NCI-H146 (cell line): ENCODE measurements at places on chromosomes 16 and 17.

DNA sequence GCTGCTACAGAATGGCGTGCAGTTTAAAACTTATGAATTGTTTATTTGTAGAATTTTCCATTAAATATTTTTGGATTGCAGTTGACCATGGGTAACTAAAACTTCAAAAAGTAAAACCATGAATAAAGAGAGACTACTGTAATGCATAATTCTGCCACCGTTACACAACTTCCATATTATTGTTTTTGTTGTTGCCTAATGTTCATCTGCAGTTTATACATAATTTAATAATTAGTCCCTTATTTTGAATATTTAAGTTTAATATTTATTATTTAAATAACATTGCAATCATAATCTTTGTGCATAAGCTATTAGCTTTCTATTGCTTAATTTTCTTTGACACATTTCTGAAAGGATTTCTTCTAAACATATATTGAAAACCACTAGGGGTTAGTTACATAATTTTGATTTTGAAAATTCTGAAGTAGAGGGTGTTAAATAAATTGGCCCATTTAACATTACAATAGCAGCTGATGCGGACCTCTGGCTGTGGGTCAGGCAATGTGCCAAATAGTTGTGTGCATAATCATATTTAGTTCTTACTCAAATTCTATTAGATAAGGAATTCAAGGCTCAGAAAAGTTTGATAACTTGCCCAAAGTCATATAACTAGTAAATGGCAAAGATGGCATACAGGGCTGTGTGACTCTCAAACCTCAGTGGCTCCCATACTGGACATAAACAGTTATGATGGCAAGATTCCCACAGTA, 31.1 kb downstream of the PPM1E start:
- peak; percentile 48 for DNase-seq

GRCh38 chr17:80868022-80868609, 123.5 kb upstream of the CHMP6 start:
- peak; percentile 25 for DNase-seq

- DNase-seq: no peak
These were observed 20.6 kb downstream of the SSH2 start for GRCh38 chr17:29909236-29910003.

DNA sequence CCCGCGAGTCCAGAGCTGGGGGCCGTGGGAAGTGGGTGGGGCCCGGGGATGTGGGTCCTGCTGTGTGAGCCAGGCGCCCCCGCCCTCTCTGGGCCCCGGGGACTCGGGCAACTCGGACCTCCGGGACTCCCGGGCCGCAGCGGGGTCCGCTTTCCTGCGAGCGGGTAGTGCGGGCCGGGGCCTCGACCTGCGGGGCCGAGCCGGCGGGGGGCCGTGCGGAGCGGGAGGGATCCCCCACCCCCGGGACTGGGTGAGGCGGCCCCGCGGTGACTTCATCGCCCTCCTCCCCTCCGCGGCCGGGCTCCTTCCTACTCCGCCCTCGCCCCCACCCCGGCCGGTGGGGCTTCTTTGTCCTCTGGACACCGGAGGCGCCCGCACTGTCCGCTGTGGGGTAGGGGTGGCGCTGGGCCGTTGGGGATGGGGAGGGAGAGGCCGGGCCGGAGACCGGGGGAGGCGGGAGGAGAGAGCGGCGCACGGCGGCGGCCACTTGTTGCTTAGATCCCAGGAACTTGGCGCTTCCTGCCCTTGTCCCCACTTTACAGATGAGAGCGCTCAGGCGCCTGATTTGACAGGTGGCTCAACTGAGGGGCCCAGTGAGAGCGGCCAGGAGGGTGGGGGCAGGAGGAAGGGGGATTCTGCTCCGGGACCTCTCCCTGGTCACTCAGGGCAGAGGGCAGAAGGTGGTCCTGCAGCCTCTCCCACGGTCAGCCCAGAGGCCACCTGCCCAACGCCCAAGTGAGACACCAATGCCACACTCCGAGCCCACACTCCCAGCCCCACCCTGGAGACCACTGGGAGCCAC, 874 bp downstream of the CMTM3 start:
- peak; percentile 54 for DNase-seq

DNA sequence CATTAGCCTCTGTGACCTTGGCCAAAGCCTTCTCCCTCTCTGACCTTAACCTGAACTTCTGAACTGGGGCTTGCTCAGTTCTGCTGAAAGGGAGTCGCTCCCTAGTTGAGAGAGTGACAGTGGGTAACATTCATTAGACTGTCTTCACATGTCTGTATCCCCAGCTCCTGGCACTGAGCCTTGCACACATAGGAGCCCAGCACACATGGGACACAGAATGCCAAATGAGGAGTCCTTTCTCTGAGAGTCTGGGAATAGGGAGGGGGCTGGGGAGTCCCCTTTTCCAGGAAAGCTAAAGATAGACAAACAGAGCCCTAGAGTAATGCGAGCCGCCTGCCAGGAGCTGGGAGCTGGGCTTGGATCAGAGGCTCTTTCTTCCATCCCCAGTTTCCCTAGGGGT, 2.5 kb downstream of the TAC4 start:
- no peak for DNase-seq

DNA sequence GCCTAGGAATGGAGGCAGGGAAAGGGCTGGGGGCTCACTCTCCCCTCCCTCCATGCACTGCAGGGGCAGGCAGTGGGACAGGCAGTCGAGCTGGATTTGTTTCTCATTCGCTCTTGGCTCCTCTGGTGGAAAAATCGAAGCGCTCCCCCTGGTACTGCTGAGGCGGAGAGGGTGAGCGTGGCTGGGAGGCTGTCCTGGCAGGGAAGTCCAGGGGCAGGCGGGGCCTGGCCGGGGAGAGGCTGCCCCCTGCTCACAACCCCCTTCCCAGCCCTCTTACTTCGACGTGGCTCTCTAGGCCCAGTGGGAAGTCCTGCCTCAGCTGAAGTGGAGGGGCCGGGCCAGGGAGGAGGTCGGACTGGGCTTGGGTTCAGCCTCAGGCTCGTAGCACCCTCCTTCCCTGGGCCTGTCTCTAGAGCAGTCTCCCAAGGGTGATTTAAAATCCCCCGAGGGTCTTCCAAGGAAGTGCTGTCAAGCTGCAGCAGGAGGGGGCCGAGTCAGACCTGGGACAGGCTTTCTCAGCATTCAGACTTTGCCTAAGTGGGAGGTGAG, 16.5 kb upstream of the TMEM92 start:
- no peak for DNase-seq

DNA sequence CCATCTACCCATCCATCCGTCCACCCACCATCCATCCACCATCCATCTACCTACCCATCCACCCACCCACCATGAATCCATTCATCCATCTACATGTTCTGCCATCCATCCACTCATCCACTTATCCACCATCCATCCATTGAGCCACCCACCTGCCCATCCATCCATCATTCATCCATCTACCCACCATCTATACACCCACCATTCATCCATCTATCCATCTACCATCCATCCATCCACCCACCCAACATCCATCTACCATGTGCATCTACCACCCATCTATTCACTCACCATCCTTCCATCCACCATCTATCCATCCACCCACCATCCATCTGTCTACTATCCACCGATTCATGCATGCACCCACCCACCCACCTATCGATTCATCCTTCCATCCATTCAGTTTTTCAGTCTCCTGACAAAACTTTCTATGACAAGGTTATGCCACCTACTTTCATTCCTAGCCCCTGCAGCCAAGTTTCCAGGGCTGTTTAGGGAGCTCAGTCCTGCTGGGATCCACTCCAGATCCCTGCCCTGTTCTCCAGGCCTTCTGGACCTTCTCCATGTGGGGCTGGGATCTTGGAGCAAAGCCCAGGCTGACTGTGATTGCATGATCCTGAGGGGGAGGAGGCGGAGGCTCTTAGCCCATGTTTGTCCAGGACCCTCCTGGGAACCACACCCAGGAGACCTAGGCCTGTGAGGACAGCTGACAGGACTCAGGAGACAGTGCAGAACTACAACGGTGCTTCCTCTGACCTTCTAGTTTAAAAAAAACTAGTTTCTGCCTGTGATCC, 27.4 kb downstream of the BCO1 start:
- no peak for DNase-seq

GRCh38 chr17:47847341-47848197, 3.4 kb downstream of the SP6 start:
- no peak for DNase-seq
